ENCODE measurements at places on chromosomes 1 and 21. TPM values are rescaled to one million over a fixed set of nuclear protein-coding genes. Genes with fewer than 3 reads are reported as not detected.

GRCh38 chr1:66168948-66169671, 364.8 kb upstream of the SGIP1 start:
- peak overlapping the region; percentile 20 for H3K4me3 ChIP-seq
- peak; percentile 73 for DNase-seq
- H3K27ac ChIP-seq = no peak overlapping the region

Gene RAB3B
- 0.02 TPM for total RNA-seq

Gene GJA4
- total RNA-seq = not detected

- no peaks in the 10 kb centered on the region for H3K4me1 ChIP-seq
- H3K4me3 ChIP-seq = no peak overlapping the region
- no peak overlapping the region for H3K27ac ChIP-seq
Observed at GRCh38 chr1:207984831-207985572, 74.1 kb upstream of the CD34 start.

DNA sequence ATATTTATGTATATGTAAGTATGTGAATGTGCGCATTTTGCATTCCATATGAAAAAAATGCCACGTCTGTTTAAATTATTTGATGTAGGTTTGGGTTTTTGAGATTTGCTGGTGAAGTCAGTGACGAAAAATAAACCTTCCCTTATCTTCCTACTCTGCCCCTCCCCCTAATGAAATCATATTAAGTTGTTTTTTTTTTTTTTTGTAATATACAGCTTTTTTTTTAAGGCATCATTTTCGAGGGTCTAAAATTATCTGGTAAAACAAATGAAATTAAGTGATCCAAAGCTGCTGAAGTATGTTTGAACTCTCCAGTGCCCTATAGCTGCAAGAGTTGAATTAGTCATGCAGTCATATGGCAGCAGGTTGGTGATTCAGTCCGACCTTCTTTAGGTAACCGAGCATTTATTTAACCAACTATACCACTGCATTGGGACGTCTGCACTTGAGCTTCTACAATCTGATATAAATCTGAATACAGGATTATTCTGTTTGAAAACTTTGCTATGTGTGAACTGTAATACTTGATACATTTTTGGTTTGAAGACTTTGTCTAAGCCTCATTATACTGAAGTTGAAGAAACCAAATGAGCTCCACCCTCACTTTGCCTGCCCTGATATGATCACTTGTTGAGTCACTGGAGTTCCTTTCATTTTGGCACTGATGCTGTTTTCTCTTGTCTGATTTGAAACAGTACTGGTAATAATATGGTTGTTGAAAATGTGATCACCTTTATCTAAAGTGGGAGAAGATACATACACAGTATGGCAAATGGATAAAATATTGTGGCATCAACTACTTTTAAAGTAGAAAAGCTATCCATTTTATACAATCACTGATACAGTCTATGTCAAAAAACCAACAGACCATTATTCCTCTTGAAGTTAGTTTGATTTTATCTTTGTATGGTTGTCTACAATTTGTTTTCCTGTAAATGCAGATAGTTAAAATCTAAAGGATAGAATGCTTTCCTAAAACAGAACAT, 11.7 kb downstream of the PDIK1L start:
- peaks cover 61% of the 10 kb centered on the region for H3K4me1 ChIP-seq
- H3K27me3 ChIP-seq = no peaks in the 10 kb centered on the region
- H3K27ac ChIP-seq = peak overlapping the region; percentile 74
- peaks cover 28% of the 10 kb centered on the region for H3K36me3 ChIP-seq
- peak; percentile 79 for DNase-seq

Gene AMY1C
- total RNA-seq = not detected

Gene FDPS
- total RNA-seq = 321 TPM

DNA sequence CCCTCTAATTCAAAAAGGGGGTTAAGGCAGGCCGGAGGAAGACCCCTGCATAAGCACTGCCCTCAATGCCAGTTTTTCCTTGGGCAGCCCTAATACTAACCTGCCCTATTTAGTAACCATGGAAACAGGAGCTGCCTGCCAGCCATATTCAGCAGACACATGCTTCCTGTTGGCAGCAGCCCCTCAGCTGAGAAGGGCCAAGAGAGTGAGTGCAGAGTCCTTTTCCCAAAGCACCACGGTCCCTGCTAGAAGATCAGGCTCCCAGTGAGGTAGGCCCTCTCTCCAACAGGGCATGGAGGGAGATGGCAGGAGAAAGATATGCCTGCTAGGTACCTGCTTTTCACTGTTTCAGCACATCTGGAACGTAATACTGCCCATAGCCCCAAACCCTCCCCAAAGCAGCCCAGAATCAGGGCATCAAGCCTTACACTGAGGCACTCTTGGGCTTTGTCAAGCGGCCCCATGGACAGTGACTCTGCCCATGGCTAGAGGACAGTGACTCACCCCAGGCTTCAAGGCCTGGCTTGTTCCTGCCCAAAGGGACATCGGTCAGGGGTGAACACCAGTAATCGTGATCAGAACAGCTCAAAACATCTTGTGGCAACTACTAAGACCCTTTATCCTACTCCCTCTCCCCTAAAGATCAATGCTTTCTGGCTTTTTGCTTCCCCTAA, 64.5 kb downstream of the BCAR3 start:
- no peak overlapping the region for H3K4me3 ChIP-seq
- DNase-seq = no peak
- H3K4me1 ChIP-seq = peaks cover 17% of the 10 kb centered on the region
- no peaks in the 10 kb centered on the region for H3K36me3 ChIP-seq
- H3K27ac ChIP-seq = no peak overlapping the region

- H3K27me3 ChIP-seq = no peaks in the 10 kb centered on the region
- no peaks in the 10 kb centered on the region for H3K36me3 ChIP-seq
- DNase-seq = no peak
- H3K4me1 ChIP-seq = no peaks in the 10 kb centered on the region
Observed at GRCh38 chr21:39882151-39882838, 15.1 kb downstream of the PCP4 start.

GRCh38 chr1:235239851-235240250, 78.8 kb upstream of the RBM34 start:
- no peaks in the 10 kb centered on the region for H3K27me3 ChIP-seq
- no peak overlapping the region for H3K4me3 ChIP-seq
- peaks cover 39% of the 10 kb centered on the region for H3K36me3 ChIP-seq
- peaks cover 31% of the 10 kb centered on the region for H3K4me1 ChIP-seq

- no peak for DNase-seq
- H3K4me1 ChIP-seq = no peaks in the 10 kb centered on the region
- no peak overlapping the region for H3K27ac ChIP-seq
Observed at GRCh38 chr1:63981408-63981773, 207.6 kb downstream of the ROR1 start.

Gene B3GALT2
- 0.05 TPM for total RNA-seq

- no peak for DNase-seq
- no peaks in the 10 kb centered on the region for H3K27me3 ChIP-seq
- H3K27ac ChIP-seq = no peak overlapping the region
- H3K4me3 ChIP-seq = no peak overlapping the region
- H3K36me3 ChIP-seq = no peaks in the 10 kb centered on the region
- H3K4me1 ChIP-seq = peaks cover 3% of the 10 kb centered on the region
Observed at GRCh38 chr1:97159342-97159741, 437.8 kb downstream of the PTBP2 start.

DNA sequence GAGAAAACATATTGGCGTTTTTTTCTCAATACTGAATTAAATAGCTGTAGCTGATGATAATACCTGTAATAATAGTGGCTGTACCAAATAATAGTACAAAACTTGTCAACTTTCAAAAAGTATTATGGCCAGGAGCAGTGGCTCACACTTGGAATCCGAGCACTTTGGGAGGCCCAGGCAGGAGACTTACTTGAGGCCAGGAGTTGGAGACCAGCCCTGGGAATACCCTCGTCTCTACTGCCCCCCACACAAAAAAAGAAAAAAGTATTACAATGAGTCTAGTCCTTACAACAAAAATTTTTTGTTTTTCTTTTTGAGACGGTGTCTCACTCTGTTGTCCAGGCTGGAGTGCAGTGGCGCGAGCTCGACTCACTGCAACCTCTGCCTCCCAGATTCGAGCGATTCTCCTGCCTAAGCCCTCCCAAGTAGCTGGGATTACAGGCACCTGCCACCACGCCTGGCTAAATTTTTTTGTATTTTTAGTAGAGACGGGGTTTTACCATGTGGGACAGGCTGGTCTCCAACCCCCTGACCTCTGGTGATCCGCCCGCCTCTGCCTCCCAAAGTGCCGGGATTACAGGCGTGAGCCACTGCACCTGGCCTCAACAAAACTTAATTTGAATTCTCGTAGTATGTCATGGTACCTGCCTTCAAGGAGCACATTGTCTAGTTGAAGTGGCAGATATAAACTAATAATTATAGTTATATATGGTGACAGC, 1.4 kb downstream of the RBBP4 start:
- no peak for DNase-seq
- peak overlapping the region; percentile 99 for H3K4me3 ChIP-seq
- peaks cover 52% of the 10 kb centered on the region for H3K36me3 ChIP-seq
- peaks cover 41% of the 10 kb centered on the region for H3K4me1 ChIP-seq

Gene ATP5PF
- 174 TPM for total RNA-seq

DNA sequence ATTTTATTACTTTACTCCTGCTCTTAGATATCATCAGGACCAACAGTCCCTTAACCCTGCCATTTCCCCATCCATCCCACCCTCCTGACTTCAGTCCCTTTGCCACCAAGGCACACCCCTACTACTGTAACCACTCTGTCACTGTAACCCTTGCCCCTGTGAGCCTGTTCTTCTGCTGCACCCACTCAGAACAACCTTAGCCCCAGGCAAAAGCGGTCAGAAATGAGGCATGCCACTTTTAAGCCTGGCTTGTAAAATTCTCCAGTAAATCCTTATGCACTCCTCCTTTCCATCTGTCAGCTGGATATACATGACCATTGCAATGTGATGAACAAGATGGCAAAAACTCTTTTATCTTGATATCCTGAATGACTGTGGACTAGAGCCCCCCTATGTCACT, 555.0 kb upstream of the PLXNA2 start:
- H3K27me3 ChIP-seq = no peaks in the 10 kb centered on the region
- no peak overlapping the region for H3K4me3 ChIP-seq
- no peak overlapping the region for H3K27ac ChIP-seq

GRCh38 chr1:30447701-30448100, 275.7 kb downstream of the MATN1 start:
- no peaks in the 10 kb centered on the region for H3K4me1 ChIP-seq
- H3K36me3 ChIP-seq = no peaks in the 10 kb centered on the region
- H3K27ac ChIP-seq = no peak overlapping the region
- DNase-seq = no peak
- no peak overlapping the region for H3K4me3 ChIP-seq

DNA sequence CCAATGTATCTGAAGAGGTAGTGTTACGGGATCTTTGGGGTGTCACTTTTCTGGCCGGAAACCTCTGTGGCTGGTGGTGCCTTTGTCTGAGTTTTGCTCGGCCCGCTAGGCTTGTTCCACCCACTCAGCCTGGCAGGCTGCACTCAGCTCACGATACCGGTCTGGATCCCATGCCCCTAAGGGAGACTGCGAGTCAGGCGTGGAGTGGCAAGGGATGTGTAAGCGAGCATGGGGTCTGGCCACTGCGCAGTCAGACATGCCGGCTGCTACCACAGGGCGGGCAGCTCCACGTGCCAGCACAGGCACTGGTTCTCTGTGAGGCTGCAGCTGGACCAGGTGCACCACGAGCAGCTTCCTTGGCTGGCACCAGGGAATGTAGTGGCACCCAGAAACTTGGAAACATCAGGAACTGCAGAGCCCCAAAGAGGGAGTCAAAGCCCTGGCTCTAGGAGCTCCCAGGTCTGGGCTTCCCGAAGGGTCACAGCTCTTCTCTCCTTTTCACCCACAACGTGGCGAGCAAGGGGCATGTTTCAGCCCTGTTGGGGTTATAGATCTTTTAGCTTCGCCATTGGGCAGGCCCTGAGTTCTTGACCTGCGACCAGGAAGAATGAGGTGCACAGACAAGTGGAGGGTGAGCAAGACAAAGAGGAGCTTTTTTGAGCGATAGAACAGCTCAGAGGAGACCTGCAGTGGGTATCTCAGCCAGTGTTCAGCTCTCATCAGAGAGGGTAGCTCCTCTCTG, 23.8 kb upstream of the LRRC8C start:
- peak overlapping the region; percentile 88 for H3K4me3 ChIP-seq
- H3K36me3 ChIP-seq = peaks cover 20% of the 10 kb centered on the region
- H3K27ac ChIP-seq = peak overlapping the region; percentile 99
- H3K4me1 ChIP-seq = peaks cover 78% of the 10 kb centered on the region

GRCh38 chr1:32701951-32702598, 495 bp downstream of the SYNC start:
- H3K4me1 ChIP-seq = peaks cover 9% of the 10 kb centered on the region
- H3K27ac ChIP-seq = no peak overlapping the region
- peak overlapping the region; percentile 59 for H3K4me3 ChIP-seq
- no peak for DNase-seq

Gene SMG5
- 93.8 TPM for total RNA-seq

DNA sequence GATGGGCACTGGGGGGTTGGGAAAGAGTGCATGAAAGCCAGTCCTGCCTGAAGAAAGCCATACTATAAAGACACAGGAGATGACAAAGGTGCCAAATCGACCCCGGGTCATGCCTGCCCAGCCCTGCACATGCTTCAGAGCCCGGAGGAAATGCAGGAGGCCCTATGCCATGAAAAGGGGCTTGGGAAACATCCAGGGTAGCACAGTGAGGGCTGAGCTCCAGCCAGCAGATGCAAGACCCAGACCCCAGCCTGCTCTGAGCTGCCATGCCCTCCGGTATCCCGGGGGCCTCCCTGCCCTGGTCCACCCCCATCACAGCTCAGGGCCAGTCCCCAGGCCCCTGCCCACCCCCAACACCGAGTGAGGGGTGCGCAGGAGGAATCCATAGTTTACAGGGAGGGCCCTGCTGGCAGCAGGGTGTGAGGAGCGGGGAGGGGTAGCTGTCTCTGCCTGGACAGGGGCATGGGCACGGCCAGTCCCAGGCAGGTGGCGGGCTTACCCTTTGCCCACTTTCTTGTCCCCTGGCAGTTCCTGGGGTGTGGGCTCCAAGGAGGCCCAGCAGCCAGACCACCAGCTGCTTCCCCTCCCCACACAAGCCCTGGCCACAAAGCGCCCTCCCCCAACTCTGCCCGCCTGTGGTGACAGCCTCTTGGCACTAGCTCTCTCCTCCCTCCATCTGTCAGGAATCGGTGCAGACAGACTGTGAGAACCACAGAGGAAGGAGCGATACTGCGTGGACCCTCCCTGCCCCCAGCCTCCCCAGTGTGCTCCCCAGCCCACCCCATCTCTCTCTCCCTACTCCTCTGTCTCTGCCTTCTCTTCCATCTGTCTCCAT, 16.8 kb downstream of the LRP8 start:
- peaks cover 20% of the 10 kb centered on the region for H3K36me3 ChIP-seq
- no peak overlapping the region for H3K4me3 ChIP-seq
- no peak for DNase-seq
- no peak overlapping the region for H3K27ac ChIP-seq

DNA sequence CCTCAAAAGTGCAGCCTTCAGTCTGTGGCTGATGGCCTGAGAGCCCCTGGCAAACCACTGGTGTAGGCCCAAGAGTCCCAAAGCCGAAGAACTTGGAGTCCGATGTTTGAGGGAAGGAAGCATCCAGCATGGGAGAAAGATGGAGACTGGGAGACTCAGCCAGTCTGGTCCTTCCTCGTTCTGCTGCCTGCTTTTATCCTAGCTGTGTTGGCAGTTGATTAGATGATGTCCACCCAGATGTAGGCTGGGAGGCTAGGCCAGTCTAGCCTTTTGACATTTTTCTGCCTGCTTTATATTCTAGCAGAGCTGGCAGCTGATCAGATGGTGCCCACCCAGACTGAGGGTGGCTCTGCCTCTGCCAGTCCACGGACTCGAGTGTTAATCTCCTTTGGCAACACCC, 1.1 kb upstream of the LYPD8 start:
- no peaks in the 10 kb centered on the region for H3K27me3 ChIP-seq
- no peak overlapping the region for H3K27ac ChIP-seq
- no peak overlapping the region for H3K4me3 ChIP-seq
- peaks cover 3% of the 10 kb centered on the region for H3K4me1 ChIP-seq
- no peaks in the 10 kb centered on the region for H3K36me3 ChIP-seq
